ENCODE measurements at places on chromosomes 5 and 9.

DNA sequence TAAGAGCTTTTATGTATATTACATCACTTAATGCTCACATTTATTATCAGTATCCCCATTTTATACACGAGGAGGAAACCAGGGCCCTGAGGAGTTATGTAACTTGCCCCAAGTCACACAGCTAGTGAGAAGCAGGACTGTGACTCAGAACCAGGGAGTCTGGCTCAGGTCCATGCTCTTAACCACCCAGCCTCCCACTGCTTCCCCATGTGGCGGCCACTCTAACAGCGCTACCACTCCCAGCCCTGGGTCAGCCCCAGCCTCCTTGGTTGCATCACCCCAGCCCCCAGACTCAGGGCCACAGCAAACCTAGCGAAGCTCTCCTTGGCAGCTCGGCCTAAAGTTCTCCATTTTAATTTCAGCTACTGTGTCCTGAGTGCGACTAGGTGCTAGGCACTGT is 159.1 kb downstream of the PAX5 start:
- no peak for DNase-seq

DNA sequence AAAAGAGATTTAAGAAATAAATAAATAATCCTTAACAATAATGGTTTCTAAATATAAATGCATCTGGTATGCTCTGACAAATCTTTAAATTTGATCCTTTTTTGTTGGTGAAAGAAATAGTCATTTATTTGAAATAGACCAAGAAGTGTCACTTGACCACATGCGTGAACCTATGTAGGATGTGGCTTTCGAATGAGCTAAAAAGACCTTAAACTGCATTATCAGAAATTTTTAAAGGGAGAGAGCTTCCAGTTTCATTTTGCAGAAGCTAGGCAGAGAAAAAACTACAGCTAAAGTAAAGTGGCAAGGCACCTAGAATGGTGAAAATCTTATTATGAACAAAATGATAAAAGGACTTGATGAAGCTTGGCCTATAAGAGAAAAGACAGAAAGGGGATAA is 309.2 kb upstream of the EFNA5 start:
- DNase-seq: no peak

DNA sequence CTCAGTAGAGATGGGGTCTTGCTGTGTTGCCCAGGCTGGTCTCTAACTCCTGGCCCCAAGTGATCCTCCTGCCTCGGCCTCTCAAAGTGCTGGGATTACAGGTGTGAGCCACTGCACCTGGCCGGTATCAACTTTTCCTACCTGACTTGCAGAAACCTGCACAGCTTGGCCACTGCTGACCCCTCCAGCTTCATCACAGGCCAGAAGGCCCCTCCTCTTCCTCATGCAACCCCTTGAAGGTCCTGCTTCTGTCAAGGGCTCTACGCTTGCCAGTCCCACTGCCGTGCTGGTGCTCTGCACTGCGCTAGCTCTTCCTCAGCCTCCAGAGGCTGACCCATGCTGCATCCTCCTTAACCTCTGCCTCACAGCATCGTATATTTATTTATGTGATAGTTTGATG is 32.5 kb upstream of the RNU6ATAC start:
- no peak for DNase-seq

- peak; percentile 35 for DNase-seq
Observed at GRCh38 chr5:61866930-61867329, 439.1 kb upstream of the KIF2A start.

GRCh38 chr9:4084435-4084818 is 215.4 kb downstream of the GLIS3 start:
- no peak for DNase-seq

Data from HS-27A (cell line).